ENCODE measurements at places on chromosomes 6 and 20. TPM values are rescaled to one million over a fixed set of nuclear protein-coding genes. Genes with fewer than 3 reads are reported as not detected.

IL17F gene
- not detected for total RNA-seq

ANKRD6 gene
- total RNA-seq: 34.3 TPM

ZSCAN23 gene
- 11.2 TPM for total RNA-seq

PDE10A gene
- total RNA-seq: 47.0 TPM

MANEA gene
- 22.4 TPM for total RNA-seq

CYP39A1 gene
- total RNA-seq: 3.5 TPM

TMEM63B gene
- total RNA-seq: 32.7 TPM

LZTS3 gene
- total RNA-seq: 10.1 TPM

OLIG3 gene
- total RNA-seq: not detected

C6orf52 gene
- 1.8 TPM for total RNA-seq

MOG gene
- not detected for total RNA-seq

LY6G5B gene
- 20.6 TPM for total RNA-seq
